ENCODE measurements at places on chromosomes 16 and 17. TPM values are rescaled to one million over a fixed set of nuclear protein-coding genes. Genes with fewer than 3 reads are reported as not detected.
A peak's percentile ranks its signal among the peaks of the same experiment; 100 is the strongest.

GRCh38 chr17:55926276-55926990 is 175.6 kb downstream of the PCTP start:
- DNase-seq = no peak

- DNase-seq = no peak
Measured at GRCh38 chr17:57349541-57350247, 93.4 kb downstream of the MSI2 start.

- DNase-seq = no peak
Measured at GRCh38 chr16:66529475-66529874, 20.4 kb downstream of the TK2 start.

- DNase-seq = no peak
Measured at GRCh38 chr17:9195961-9196670, 174.8 kb downstream of the NTN1 start.

The DOC2B gene
- not detected for total RNA-seq

The HOXB4 gene
- total RNA-seq = 3.0 TPM

DNA sequence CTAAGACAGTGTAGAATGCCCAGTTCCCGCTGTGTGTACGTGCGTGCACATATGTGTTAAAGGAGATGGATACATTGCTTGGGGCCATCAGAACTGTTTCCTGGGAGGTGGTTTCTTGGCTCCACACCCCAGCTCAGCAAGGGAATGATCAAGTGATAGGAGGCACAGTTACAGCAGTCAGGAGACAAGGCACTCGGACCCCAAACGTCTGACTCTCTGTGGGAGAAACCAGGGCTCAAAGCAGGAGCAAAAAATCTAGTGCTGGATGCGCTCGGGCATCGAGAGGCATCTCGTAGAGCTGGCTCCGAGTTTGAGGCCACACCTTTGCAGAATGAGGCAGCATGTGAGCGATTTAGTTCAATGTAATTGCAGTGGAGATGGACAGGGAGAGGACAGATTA is 71.9 kb downstream of the RBBP6 start:
- no peak for DNase-seq

The PRSS8 gene
- not detected for total RNA-seq

GRCh38 chr17:43578699-43579565 is 32.8 kb upstream of the ETV4 start:
- DNase-seq = peak; percentile 22

The FA2H gene
- total RNA-seq = not detected

DNA sequence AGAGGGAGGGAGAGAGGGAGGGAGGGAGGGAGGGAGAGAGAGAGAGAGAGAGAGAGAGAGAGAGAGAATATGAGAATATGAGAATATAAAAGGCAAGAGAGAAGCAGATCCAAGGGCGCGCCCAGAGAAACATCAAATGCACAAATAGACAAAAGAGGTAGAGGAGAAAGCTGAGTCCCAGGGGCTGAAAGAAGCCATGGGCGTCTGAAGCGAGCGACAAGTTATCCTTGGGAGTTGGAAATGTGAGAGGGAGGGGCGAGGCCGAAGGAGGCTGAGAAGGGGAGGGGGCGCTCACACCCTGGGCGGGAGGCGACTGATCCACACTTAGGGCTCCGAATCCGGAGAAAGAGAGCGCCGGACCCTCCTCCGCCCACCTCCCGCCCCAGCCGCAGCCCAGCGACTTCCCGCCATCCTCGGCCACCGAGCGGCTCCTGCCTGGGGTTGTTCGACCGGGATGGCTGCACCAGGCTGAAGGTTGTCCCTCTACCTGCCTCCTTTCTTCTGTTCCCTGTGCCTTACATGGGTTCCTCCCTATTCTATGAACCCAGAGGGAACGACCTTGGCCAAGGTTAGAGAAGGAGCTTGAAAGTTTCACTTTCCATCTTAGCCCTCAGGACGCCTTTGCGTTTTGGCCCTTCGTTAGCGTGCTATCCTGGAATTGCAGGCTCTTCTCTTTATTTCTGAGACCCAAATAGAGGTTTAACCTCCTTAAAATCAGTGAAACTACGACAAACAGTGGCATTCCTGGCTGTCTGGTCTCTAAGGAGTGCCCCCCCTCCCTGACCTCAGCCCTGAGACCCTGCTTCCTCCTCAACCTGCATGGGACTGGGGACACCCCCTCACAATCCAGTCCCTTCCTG is 21.2 kb upstream of the HOXB9 start:
- DNase-seq = no peak

- no peak for DNase-seq
Measured at GRCh38 chr17:43216369-43216761, 4.7 kb downstream of the TMEM106A start.

DNA sequence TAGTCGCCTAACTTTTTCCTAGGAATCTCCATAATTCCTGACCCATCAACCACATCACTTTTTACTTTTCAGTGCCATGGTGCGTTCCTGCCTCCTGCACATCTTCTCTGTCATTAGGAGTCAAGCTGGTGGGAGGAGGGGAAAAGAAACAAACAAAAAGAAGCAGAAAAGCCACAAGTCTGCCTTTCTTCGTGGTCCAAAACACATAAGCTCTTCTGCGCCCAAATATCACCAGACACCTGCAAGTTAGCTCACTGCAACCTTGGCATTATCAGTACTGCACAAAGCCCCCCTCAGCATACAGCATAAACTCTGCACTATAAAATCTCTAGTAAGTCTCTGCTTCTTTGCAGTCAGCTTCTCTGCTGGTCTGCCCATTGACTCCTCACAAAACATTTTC is 295.3 kb downstream of the HS3ST3B1 start:
- no peak for DNase-seq

DNA sequence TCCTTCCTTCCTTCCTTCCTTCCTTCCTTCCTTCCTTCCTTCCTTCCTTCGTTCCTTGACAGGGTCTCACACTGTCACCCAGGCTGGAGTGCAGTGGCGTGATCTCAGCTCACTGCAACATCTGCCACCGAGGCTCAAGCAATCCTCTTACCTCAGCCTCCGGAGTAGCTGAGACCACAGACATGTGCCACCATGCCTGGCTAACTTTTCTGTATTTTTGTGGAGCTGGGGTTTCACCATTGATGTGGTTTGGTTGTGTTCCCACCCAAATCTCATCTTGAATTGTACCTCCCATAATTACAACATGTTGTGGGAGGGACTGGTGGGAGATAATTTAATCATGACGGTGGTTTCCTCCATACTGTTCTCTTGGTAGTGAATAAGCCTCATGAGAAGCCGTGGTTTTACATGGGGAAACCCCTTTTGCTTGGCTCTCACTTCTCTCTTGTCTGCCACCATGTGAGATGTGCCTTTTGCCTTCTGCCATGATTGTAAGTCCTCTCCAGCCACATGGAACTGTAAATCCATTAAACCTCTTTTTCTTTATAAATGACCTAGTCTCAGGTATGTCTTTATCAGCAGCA is 90.3 kb upstream of the MPHOSPH6 start:
- DNase-seq = no peak

The CFAP52 gene
- total RNA-seq = not detected

DNA sequence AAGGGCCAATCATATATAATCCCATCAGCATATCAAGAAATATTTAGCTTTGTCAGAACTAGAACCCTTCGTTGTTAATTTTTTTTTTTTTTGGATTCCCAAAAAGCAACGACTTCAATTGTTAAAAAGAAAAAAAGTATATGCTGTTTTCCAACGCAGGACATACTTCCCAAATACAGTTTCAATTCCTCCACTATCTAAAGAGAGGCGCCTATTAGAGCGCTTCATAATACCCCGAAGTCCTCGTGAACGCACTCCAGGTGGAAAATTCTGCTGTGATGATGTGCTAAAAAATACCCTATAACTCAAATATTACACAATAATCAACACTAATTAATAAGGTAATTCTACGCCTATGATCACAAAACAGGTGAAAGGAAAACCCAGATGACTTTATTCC is 20.8 kb downstream of the GNA13 start:
- no peak for DNase-seq

GRCh38 chr16:2042171-2042985 is 5.3 kb downstream of the NTHL1 start:
- no peak for DNase-seq

The KRT32 gene
- not detected for total RNA-seq

DNA sequence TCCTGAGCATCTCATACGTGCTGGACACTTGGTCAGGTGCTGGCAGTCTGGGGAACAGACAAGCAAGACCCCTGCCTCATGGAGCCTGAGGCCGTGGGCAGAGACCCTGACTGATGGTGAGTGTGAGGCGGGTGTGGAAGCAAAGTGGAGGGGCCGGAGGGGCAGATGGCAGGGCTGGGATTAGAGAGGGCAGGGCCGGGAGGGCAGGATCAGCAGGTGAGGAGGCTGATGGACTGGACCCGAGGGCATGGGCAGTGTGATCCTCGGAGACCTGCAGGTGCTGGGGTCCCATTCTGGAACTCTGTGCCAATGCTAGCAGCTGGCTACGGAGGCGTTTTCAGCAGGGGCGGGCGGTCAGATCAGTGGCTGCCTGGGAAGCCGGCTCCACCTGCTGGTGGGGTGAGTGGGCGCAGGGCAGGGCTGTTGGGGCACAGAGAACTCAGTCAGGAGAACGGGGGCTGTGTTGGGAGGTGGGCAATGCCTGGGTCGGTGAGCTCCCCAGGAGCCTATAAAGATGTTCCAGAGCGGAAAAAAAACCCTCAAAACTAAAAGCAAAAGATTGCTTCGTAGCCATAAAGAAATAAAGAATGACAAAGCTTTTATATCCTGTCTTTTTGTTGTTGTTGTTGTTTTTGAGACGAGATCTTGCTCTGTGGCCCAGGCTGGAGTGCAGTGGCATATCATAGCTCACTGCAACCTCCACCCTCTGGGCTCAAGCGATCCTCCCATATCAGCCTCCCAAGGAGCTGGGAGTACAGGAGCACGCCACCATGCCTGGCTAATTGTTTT is 8.9 kb upstream of the C16orf74 start:
- peak; percentile 47 for DNase-seq

GRCh38 chr16:20114356-20114755 is 40.7 kb upstream of the GPR139 start:
- no peak for DNase-seq

All from activated naive CD4-positive, alpha-beta T cell treated with anti-CD3 and anti-CD28 coated beads, Interleukin-2, amount 50 U/mL, for 72 hours (primary cell).